Neural crest cell (in vitro differentiated cells): ENCODE measurements at places on chromosomes 7 and 10. TPM values are rescaled to one million over a fixed set of nuclear protein-coding genes. Genes with fewer than 3 reads are reported as not detected.

DNA sequence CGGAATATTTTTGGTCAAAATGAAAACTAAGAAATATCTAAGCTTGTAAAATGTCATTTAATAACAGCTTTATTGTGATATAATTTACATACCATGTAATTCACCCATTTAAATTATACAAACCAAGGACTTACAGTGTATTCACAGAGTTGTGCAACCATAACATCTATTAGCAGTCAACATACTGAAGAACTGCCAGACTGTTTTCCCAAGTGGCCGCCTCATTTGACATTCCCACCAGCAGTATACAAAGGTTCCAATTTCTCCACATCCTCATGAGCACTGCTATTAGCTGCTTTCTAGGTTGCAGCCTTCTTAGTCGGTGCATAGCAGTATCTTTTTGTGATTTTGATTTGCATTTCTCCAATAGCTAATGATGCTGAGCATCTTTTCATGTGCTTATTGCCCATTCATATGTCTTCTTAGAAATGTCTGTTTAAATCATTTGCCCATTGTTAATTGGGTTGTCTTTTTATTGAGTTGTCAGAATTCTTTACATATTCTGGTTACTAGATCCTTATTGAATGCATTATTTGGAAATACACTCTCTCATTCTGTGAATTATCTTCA, 153.0 kb upstream of the FGFR2 start:
- DNase-seq, result no peak

- no peak for DNase-seq
Measured at GRCh38 chr7:1223196-1223981, 9.3 kb upstream of the UNCX start.

DNA sequence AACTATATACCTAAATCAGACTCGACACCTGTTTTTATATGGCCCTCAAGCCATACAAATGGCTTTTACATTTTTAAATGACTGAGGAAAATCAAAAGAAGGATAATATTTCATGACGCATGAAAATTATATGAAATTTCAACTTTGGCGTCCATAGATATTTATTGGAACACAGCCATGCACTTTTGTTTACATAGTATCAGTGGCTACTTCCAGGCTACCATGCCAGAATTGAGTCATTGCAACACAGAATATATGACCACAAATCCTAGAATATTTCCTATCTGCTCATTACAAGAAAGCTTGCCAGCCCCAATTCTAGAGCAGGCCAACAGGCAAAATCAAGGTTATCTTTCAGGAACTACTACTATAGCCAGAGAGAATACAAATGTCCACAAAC, 29.3 kb downstream of the AFAP1L2 start:
- no peak for DNase-seq

- no peak for DNase-seq
Measured at GRCh38 chr7:129095258-129095657, 40.3 kb upstream of the TNPO3 start.

DNA sequence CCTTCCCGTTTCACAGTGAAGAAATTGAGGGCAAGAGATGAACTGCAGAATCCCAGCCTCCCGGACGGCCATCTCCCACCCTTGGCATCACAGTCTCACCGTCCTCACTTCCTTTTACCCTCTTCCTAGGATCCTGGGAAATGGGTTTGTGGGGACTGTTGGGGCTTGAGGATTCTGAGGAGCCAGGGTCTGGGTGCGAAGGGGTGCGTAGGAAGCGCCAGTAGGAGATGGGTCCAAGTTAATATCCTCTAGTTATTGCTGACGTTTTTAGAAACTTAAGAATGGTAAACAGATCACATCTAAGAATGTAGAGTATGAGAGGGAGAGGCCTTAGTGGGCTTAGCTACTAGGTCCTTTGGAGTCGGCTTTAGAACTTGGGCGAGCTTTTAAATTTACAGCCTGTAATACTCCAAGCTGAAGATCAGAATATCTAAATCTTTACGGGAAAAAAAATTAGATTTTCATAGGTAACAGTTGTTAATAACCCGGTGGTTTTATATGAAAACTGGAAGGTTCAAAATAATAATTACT, 696 bp downstream of the MALSU1 start:
- no peak for DNase-seq

DNA sequence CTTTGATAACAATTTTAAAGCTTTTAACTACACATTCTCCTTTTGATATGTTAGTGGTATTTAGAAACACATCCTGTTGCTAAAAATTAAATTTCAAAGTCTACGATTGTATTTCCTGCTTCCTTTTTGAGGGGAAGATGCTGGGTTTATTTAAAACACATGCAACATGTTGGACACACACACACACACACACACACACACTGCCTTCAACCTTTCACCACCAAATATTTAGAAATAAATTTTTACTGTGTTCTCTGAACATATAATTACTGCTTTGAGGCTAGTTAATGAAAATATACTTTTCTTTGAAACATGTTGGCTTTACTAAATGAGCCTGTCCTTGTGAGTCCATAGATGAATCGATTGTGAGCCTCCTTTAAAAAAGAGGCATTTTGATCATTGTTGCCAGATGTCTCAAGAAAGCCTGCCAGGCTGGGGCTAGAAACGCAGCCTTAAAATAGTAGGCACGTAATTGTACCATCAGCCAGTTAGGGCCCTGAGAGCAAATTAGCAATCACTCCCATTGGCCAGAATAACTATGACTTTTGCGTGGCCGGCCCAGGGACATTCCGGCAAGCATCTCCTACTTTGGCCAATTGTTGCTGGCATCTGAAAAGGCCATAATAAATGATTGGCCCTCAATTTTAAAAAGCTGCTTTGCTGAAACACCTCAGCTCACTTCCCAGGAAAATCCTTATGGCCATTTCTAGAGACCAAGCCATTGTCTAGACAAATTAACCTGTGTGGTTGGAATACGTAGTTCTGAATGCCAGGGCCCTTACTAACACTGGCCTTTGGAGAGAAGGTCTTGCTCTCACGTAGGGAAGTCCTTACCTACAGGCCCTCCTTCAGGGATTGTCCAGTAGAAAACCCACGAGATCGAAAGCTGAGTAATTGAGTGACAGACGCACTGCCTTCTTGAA, 9.9 kb upstream of the TEX36 start:
- DNase-seq, result no peak

DNA sequence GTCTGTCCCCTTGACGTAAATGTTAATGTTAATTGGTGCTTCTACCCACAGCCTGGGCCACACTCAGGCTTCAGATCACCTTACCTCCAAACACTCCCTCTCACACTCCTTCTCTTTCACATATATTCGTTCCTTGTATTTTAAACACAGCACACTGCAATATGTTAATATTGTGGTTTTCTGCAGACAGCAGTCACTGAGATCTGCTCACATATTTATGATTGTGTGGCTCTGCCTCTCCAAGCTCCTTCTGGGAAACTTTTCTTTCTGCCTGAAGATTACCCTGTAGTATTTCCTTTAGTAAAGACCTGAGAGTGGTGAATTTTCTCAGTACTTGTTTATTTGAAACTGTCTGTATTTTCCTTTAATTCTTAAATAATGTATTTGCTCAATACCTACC, 104.7 kb downstream of the VWC2 start:
- DNase-seq, result no peak

- DNase-seq, result no peak
Measured at GRCh38 chr7:3943779-3944520, 642.9 kb downstream of the SDK1 start.

GRCh38 chr7:91345449-91345848, 81.2 kb downstream of the FZD1 start:
- no peak for DNase-seq

GRCh38 chr7:94289071-94289470, 105.6 kb upstream of the COL1A2 start:
- DNase-seq, result peak; percentile 59

DNA sequence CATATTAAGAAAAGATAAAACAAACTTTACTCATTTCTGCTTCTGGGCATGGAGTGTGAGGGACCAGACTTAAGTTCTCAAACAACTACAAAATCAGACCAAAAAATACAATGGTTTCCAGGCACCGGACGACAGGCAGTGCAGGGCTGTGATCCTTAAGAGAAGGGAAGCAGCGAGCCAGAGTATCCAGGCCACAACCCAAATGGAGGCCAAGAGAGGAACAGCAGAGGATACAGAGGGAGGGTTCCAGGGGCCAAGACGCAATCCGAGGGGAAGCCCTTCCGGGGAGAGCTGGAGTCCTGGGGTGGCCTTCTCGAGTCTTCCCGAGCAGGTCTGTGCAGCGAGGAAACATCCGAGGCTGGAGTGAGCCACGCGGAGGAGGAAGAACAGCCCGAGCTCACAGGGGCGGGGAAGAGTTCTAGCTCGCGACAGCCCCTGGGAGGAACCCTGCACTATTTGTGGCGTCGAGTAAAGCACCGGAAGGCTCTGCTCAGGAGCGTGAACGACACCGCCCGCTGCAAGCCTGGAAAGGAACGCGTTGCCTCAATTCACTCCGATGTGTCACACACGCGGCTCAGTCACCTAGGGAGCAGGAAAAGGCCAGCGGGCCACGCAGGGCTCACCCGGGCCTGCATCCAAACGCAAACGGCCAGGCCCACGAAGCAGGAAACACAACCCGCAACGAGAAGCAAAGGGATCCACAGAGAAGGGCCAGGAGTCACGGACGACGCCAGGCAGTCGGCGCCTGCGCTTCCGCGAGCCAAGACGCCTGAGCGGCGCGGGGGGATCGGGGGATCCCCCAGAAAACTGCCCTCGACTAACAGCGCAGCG, 933 bp upstream of the RNF32 start:
- DNase-seq, result no peak

GRCh38 chr10:33306126-33306525, 28.3 kb downstream of the NRP1 start:
- DNase-seq, result no peak

- no peak for DNase-seq
Measured at GRCh38 chr10:3747984-3748383, 37.0 kb downstream of the KLF6 start.

DNA sequence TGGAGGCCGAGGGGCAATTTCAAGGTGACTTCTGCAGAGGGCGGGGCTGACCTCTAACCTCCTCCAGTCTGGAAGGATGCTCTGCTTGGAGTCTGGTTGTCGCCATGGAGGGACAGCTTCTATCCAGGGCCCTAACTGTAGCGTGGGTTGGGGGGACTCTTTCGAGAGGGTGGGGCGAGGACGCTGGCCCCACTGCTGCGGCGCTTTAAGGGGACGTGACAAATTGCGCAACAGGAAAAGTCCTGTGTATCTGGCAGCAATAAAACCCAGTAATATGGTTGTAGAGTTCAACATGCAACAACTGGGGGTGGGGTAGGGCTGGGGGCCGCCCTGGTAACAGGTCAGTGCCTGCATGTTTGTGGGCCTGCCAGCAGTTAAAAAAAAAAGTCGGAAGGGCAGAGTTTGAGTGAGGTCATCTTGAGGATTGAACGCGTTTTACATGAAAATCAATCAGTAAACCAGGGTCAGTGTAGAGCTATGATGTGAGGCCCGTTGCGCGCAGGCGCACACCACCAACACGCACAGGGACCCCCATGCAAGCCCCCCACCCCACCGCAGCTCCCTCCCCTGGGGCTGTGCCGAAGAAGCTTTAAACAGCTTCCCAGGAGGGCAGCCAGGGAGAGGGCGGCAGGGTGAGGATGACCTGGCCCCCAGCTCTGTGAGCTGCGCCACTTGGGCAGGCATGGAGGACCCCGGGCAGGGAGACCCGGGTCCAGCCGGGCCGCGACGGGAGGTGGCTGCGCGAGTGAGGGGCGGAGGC, 4.3 kb downstream of the SHH start:
- DNase-seq, result no peak

GRCh38 chr7:122289426-122289825, 15.1 kb downstream of the FEZF1 start:
- DNase-seq, result no peak

- DNase-seq, result no peak
Measured at GRCh38 chr7:141928146-141928844, 12.1 kb downstream of the OR9A4 start.

GRCh38 chr7:115009139-115009538, 87.2 kb downstream of the MDFIC start:
- DNase-seq, result no peak

- DNase-seq, result no peak
Measured at GRCh38 chr7:48298779-48299178, 127.5 kb downstream of the ABCA13 start.

DNA sequence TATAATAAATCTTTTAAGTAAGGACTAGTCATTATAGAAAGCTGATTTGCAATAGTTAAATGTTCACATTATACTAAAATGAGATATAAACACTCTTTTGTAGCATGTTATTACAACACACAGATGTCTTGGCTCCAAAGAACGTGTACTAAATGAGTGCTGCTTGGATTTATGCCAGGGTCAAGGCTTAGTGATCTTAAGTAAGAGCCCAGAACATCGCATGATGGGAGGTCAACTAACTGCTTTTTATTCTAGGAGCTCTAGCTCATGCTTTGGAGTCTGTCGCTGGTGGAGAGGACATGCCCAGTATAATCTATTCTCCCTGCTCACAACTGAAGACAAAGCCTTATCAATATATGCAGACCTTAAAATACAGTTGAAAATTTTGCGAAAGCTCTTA, 315.1 kb downstream of the BBS9 start:
- DNase-seq, result no peak

Gene MOGAT3
- not detected in 2 replicates for total RNA-seq

Gene MALRD1
- total RNA-seq, result 0.73 and 0.84 TPM in 2 replicates

Gene ADAM12
- 81.4 and 82.4 TPM in 2 replicates for total RNA-seq

Gene KCNIP2
- 2.2 and 3.9 TPM in 2 replicates for total RNA-seq

Gene CALD1
- 71.8 and 76.1 TPM in 2 replicates for total RNA-seq

Gene ANK3
- 44.6 and 45.2 TPM in 2 replicates for total RNA-seq

Gene ADCY1
- 13.7 and 14.2 TPM in 2 replicates for total RNA-seq

Gene LZTS2
- total RNA-seq, result 70.8 and 71.0 TPM in 2 replicates
